NCI-H2081 treated with DMSO at 0.1 percent for 48 hours (cell line): ENCODE measurements at places on chromosomes 7 and 10.

DNA sequence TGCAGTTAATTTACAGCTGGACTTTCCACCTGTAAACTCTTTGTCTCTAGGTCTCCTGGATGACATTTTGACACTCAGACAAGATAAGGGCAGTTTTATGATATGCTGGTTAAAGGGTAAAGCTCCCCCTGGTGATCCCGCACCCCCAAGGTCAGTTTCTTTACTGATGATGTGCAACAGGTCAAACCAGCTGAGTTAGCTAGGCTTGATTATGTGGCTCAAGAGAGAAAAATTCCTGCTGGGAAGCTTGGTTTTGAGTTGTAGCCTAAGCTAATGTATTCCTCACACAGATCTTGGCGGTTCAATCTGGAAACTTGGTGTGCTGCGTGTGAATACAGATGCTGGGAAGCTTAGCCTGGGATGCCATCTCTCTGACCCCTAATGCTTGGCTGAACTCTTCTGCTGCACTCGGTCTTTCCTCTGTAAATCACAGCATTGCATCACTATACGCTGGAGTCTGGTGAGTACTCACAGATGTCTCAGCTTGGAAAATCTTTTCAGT lies 11.4 kb upstream of the AKR1D1 start:
- DNase-seq: no peak

GRCh38 chr10:108180878-108181277 lies 1016.4 kb upstream of the SORCS1 start:
- DNase-seq: no peak

- DNase-seq: no peak
Observed at GRCh38 chr7:45039106-45039505, 39.1 kb downstream of the CCM2 start.

- no peak for DNase-seq
Observed at GRCh38 chr7:83579740-83580139, 69.2 kb downstream of the SEMA3E start.

GRCh38 chr7:128236924-128237586 lies 4.0 kb upstream of the LEP start:
- DNase-seq: no peak

GRCh38 chr7:102222445-102222844 lies 64.2 kb upstream of the SH2B2 start:
- no peak for DNase-seq

GRCh38 chr7:149355390-149356048 lies 93.5 kb downstream of the ZNF783 start:
- DNase-seq: no peak

- DNase-seq: no peak
Observed at GRCh38 chr10:120505866-120506265, 48.8 kb downstream of the PLPP4 start.

- DNase-seq: no peak
Observed at GRCh38 chr10:70928140-70928539, 39.8 kb upstream of the PCBD1 start.

DNA sequence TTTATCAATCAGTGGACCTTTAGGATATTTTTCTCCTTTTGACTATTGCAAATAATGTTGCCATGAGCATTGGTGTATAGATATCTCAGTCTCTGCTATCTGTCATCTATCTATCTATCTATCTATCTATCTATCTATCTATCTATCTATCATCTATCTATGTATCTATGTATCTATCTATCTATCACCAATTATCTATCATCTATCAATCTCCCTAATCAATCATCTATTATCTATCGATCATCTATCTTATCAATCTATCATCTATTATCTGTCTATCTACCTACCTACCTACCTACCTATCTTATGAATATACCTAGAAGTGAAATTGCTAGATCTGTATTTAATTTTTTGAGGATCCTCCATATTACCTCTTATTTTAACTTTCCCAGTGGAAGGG lies 69.6 kb downstream of the EMX2 start:
- DNase-seq: no peak

DNA sequence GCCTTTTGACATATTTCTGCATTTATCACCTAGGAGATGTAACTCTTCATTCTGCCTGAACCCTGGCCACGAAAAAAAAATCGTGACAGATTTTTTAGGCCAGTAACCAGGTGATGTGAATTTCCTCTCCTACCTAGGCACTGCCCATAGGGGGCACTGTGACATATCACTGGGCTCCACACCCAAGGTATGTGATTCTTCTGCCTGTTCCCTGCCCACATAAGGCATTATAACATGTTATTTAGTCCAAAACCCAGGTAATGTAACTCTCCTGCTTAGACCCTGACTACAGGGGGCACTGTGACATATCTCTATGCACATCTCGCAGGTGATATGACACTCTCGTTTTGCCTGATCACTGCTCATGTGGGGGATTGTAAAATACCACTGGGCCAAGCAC lies 29.5 kb upstream of the ZNF107 start:
- no peak for DNase-seq

- no peak for DNase-seq
Observed at GRCh38 chr7:73941836-73942551, 81.0 kb downstream of the TMEM270 start.

- DNase-seq: no peak
Observed at GRCh38 chr10:13943735-13944398, 357.1 kb downstream of the PRPF18 start.

DNA sequence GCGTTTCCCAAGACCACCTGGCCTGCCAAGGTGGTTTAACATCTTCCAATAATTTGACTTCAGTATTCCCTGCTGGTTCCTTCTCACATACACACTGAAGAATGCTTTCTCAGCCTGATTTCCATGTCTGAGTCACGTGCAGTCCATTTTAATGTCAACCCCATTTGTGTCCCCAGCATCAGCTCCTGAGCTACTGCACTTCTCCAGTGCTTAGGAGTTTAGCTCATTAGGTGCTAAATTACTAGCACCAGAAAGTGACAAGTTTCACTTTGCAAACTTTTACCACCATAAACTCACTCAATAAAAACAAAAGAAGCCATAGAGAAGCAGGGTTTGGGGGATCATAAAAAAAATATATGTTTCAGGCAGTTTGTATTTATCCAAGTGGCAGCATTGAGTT lies 279.3 kb upstream of the SORCS1 start:
- no peak for DNase-seq

DNA sequence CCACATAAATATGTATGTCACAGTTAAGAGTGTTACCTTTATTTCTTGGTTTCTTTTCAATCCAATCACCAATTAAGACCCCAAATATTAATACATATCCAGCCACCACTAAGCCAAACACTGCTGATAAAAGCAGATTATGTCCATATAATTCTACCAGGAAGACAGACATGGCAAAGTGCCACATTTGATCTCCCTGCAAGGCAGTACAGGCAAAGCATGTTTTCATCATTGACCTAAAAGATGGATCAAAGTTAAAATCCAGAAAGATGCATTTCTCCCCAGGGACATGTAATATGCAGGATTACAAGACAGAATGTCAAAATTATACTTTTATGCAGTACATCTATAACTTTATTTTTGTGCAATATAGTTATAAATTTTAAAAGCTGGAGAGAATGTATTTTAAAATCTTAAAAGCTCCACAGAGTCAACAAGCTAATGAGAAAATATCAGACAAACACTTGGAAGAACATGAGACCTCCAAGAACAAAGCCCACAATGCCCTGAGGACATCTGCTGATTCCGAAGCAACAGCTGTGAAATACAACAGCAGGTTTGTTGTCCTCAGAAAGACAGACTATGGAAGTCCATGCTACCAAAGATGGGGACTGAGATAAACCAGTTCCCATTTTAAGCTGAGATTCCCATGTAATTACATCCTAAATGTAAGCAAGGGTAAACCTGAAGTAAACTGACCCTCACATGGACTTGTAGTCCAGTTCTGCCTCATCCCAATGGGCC lies 54.5 kb upstream of the TOMM7 start:
- DNase-seq: no peak

DNA sequence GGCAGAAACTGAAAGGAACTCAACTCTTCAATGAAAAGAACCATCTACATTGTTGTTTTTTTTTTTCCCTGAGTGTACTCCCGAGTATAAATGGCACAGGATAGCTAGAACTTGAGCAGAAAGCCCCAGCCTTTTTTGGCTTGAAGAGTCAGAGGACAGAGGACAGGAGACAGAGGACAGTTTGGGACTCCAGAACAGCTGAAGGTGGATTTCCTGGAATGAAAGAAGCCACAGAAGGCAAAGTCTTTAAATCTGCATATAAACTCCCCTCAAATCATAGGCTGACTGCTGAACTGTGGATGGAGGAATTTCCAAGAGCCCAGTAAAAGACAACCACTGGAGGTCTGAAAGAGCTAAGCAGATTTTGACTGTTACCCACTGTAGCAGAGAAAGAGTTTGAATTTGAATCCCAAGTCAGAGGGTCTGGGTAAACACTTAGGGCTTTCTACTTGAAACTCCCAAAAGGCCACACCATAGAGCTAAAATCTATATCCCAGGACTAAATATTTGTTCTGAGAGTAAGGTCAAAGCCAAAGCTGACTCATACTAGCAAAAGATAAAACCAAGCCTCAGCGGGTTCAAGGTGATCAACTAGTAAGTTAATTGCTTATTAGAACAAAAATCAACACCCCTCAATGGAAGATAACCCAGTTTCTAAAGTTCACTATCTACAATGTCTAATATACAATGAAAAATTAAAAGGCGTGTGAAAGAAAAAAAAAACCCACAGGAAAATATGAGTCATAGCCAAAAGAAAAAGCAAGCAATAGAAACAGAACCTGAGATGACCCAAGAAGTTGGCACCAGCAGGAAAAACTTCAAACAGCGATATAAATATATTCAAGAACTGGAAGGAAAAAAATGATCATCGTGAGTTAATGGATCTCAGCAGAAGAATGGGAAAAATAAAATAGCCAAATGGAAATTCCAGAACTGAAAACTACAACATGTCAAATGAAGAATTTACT lies 1.8 kb upstream of the OPN1SW start:
- no peak for DNase-seq

- DNase-seq: no peak
Observed at GRCh38 chr10:43249151-43249961, 17.5 kb downstream of the RASGEF1A start.

DNA sequence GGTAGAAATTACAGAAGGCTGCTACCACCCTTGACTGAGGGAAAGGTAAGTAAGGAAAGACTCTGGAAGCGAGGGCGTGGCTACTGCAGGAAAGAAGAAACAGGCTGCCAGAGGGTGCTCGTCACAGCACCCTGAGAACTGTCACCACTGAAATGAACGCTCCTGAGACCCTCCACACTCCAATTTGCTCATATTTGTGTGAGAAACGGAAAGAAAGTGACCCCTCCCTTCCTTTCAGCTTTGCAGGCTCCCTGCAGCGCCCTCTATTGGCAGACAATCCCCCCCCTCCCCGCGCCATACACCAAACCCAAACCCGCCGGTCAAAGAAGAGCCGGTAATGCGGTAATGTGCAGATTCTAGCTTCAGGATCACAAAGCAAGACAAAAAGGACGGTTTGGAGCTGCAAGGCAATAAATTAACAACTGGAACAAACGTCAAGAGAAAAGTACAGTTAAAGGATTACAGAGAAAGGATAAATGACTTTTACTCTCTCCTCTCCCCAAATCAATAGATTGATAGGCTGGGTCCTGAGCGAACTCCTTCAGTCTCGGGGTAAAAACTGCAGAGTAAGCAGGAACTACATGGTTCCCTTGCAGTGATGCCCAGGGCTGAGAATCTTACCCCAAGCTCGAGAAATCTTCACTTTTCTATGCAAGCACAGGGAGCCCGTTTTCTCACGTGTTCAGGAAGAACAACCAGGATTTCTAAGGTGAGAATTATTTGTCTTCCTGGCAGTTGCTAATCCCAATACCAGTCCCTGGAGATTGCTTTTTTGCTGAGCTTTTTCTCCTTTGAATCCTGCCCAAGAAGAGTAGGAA lies 47.6 kb downstream of the STEAP1B start:
- DNase-seq: no peak

DNA sequence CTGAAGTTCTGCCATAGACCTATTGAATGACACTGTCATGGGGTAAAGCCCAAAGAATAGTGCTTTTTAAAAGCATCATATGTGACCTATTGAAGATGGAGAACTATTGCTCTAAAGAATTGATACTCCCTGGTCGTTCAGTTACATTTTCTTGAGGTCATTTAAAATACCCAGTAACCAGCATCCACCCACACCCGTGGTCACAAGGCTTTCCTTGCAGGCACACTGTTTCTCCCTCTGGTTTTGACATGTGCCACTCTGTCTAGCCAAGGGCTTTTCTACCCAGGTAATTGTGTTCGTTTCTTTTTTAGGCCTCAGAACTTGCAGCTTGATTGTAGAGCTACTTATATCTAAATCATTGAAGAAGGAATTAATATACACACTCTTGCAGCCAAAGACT lies 68.3 kb upstream of the LYZL2 start:
- no peak for DNase-seq

- no peak for DNase-seq
Observed at GRCh38 chr7:101559586-101559985, 69.5 kb downstream of the MYL10 start.

GRCh38 chr10:104472505-104472904 lies 118.9 kb downstream of the CFAP58 start:
- DNase-seq: no peak

DNA sequence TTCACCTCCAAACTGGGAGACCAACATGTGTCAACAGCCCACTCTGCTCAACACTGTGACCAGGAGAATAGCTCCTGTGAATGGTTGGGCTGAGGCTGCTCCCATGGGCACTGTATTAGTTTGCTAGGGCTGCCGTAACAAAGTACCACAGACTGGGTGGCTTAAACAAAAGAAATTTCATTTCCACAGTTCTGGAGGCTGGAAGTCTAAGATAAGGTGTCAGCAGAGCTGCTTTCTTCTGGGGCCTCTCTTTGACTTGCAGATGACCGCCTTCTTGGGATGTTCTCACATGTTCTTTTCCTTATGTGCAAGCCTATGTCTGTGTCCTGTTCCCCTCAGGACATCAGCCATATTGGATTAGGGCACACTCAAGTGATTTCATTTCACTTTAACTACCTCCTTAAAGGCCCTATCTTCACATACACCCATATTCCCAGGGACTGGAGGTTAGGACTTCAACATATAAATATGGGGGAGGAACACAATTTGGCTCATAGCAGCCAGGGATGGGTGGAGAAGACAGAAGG lies 90.3 kb downstream of the CPED1 start:
- no peak for DNase-seq
